NCI-H1930 (cell line): ENCODE measurements at places on chromosomes 2 and 18.

DNA sequence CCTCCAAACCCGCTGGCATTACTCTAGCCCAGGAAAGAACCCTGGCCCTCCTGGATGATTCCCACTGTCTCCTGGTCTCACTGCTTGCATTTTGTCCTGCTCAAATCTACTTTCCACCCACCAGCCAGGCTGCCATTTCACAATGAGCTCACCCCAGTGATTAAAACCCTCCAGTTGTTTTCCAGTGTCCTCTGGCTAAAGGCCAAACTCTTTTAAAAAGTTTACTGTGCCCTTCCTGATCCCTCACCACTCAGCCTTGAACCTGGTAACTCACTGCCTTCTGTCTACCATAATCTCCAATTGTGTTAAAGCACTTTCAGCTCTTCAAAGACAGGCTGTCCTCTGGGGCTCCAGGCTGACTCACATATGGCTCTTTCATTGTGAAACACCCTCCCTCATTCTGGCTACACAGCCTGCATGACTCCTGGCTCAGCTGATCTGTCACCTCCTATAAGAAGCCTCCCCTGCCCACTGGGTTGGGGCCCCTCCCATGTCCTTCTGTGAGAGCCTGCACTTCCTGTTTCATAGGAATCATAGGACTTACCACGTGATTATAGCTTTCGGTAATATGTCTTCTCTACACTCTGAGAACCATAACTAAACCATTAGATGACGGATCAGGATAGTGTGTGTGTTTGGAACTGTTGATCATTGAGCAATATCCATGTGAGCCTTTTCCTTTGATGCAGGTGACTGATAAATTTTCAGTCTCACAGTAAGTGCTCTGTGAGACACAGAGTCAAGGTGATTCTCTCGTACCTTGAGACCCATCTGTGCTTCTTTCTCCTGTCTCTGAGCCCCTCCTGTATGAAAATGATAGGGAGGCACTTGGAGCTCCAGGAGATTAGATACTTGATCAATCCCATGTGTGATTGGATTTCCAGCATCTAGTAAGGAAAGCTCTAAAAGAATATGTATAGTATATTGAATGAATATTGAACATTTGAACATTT is 590.8 kb upstream of the ID2 start:
- no peak for DNase-seq

- DNase-seq, result no peak
These were observed 70.2 kb upstream of the FSHR start for GRCh38 chr2:49224426-49225010.

DNA sequence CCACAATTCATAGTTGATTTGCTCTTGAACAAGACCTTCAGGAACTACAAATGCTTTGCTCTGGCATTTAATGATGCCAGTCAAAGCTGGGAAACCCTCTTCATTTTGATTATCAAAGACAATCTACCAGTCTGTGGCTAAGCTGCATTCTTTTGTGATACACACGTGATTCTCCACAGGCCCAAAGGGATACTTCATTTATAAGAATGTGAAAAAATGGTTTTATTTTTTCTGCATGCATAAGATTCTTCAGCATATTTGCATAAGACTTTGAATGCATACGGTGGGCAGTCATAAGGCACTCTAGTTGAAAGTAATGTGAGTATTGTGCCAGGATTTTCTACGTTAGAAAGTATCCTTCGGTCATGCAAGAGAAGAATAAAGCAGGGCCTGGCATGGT is 33.0 kb upstream of the ARL5A start:
- DNase-seq, result no peak

GRCh38 chr18:35161934-35162333 is 78.9 kb upstream of the ZNF397 start:
- DNase-seq, result no peak

- no peak for DNase-seq
These were observed 89.4 kb upstream of the EML6 start for GRCh38 chr2:54634021-54634420.
